ENCODE measurements at places on chromosomes 2 and 18.

DNA sequence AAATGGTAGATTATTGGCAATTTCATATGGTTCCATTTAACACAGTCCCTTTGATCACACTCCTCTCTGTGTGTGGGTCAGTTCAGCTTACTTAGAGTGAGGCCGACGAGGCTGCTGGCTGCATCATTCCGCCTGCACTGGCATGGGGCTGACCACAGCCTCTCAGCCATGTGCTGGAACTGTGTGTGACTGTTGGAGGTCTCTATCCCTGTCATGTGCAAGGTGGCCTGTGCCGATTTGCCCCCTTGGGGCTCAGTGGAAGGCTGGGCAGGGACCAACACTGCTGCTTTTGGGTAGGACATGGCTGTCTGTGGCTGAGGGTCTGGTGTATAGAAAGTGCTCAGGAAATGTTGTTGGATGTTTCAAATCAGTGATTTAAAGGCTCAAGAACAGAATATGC, 454.0 kb upstream of the HS6ST1 start:
- DNase-seq: no peak

GRCh38 chr2:102185347-102185746, 1.5 kb upstream of the IL1RL2 start:
- no peak for DNase-seq

GRCh38 chr2:166373105-166373504, 2.6 kb downstream of the SCN9A start:
- DNase-seq: no peak

GRCh38 chr18:37836071-37836970, 270.7 kb upstream of the CELF4 start:
- no peak for DNase-seq

- DNase-seq: no peak
Measured at GRCh38 chr2:23387845-23388244, 2.9 kb downstream of the KLHL29 start.

DNA sequence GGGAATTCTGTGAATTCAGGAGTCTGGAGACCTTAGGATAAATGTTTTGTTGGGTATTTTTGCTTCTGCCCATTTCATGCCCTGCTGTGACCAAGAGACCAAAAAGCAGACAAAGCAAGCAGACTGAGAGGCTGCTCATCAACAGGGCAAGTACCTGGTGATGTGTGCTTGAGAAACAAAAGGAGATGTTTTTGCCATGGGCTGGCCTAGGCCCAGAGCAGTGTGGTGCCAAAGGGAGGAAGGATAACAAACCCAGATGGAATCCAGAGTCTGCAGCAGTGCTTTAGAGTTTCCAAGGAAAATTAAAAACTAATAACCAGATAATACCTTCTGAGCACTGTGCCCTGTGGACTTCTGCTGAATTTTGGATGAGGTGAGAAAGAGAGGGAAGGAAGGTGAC, 538.4 kb downstream of the STK39 start:
- no peak for DNase-seq

GRCh38 chr18:24736662-24737330, 276.4 kb downstream of the HRH4 start:
- DNase-seq: no peak

GRCh38 chr2:38436227-38436664, 59.2 kb upstream of the ATL2 start:
- no peak for DNase-seq

- no peak for DNase-seq
Measured at GRCh38 chr2:24682304-24682703, 110.9 kb downstream of the PTRHD1 start.

DNA sequence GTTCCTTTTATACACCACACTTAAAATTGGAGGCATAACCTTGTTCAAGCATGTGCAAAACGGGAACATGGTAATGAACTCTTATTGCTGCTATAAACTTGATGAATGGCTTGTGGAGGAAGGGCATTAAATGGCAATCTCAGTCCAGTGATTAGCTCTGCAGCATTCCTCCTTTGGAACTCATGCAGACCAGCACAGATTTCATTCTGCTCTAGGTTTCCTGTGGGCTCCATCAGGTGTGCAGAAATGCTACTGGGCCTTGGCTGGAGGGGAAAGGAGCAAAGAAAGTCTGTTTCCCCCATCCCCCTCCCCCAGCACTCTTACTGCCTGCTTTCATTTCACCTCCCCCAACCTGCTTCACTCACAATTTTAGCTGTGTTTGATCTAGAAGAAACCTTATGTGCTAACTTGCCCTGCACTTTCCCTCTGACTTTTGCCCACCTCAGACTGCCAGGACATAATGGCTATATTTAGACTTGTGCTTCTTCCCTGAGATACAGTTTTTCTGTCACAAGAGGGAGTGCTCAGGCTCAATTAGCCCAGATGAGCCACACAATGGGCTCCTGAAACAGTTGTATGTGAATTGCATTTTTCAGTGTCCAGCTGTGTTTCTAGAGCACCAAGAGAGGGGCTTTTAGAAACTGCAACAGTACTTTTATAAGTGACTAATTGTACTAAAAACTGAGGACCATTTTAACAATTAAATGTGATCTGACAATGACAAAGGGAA, 109.8 kb downstream of the FSHR start:
- no peak for DNase-seq

DNA sequence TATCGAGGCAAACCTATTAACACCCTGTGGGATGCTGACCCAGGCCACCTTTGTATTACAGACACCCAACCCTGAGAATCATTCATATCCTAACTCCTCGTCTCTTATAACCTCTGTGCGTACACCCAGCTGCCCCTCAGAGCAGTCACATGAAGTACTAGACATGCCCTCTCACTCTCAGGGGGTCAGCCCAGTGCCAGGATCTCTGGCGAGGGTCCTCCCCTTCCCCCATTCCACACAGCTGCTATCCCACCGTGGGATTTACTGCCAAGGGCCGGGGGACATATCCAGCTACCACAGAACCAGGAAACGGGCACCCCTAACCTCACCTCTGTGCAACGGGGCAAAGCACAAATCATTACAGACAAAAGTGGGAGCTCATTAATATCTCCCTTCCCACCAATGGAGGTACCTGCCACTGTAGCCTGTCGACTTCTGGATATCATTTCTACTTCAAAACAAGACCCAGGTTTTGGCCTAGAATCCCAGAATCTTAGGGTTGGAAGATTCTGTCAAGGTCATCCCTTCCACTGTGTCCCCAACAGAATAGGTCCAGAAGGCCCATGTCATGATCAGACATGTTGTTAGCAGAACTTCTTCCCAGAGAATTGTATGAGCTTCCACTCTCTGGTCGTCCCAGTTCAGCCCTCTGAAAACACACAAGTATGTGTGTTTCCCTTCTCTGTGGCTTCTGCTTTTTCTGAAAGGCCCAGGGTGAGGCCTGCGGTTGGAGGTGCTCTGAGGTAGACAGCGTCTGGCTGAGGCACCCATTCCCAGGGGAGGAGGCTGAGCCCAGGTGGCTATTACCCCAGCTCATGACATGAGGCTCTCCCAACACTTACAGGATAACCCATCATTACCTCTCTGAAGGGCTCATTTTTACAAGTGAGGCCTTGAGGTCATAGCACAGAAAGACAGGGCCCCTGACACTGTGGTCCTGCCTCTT, 1.7 kb downstream of the TMBIM1 start:
- no peak for DNase-seq

DNA sequence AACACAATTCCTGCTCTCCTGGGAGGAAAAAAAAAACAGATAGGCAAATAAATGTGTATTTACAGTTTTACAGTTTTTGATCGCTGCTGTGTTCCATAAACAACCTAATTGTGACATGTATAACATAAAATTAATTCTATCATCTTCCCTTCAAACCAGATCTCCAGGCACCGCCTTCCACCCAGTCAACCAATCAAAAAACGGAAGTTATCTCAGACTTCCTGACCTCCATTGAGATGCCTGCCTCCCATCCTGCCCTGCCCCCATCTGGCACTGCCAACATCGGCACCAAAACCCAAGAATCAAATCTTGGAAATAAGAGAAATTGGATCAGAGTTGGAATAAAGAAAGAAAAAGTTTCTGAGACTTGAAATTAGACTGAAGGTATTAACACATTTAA, 3.1 kb upstream of the RIOK3 start:
- DNase-seq: no peak

- no peak for DNase-seq
Measured at GRCh38 chr2:75054296-75054695, 95.9 kb downstream of the POLE4 start.

DNA sequence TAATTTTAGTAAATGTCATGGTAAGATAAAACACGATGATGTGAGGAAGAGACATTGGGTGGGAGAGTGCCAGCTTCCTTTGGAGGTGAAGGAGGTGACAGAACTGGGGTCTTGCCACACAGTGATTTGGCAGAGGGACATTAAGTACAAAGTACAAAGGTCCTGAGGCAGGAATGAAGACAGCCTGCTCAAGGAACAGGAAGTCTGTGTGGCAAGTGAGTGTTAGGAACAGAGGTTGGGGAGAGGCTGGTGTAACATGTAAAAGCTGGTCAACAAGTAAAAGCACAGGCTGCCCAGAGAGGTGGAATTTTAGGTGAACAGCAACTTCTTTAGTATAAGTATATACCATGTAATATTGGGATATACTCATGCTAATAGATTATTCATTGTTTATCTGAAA, 73.1 kb downstream of the INPP5D start:
- DNase-seq: no peak

GRCh38 chr2:218286570-218287459, 5.5 kb downstream of the TMBIM1 start:
- DNase-seq: peak; percentile 71

DNA sequence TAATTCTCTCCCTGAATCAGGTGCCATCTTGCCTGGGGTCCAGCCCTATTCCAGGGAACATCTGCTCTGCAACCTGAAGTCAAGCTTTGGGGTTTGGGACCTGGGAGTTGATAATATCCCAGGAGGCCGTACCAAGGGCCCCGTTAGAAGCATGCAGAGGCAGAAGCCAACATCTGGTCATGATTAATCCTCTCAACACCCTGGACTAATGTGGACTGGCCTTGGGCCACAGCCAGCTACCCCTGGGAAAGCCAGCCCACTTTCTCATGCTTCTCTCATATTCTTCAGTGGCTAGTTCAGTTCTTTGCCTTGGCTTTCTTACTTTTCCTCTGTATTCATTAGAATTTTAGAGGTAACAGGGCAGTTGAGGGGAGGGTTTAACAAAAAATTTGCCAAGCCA, 515.6 kb upstream of the NRP2 start:
- DNase-seq: no peak

- DNase-seq: no peak
Measured at GRCh38 chr18:29248805-29249204, 1071.9 kb upstream of the CDH2 start.

DNA sequence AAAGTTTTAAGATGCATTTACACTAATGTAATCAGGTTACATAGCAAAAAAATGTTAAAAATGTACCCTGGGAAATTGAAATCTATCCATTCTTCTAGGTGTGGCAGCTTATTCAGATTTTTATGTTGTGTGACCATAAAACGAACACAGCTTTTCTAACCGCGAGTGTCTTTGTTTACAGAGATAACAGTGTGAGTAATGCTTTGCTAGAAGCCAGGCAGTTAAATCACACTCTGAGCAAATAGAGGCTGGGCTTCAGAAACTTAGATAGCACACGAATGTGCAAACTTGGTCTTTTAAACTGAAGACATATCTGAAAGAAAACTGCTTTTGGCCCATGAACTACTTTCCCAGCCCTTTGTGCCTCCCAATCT, 116.1 kb downstream of the SPTBN1 start:
- DNase-seq: no peak

DNA sequence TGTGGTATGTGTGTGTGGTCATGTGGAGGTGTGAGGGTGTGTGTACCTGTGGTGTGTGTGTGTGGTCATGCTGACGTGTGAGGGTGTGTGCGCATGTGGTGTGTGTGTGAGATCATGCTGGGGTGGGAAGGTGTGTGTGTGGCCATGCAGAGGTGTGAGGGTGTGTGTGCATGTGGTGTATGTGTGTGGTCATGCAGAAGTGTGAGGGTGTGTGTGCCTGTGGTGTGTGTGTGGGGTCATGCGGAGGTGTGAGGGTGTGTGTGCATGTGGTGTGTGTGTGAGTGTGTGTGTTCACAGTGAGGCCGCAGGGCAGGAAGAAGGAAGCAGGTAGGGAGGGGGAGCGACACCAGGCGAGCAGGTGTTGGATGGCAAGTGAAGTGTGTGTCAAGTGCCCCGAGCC, 259.0 kb downstream of the LOXHD1 start:
- DNase-seq: no peak

DNA sequence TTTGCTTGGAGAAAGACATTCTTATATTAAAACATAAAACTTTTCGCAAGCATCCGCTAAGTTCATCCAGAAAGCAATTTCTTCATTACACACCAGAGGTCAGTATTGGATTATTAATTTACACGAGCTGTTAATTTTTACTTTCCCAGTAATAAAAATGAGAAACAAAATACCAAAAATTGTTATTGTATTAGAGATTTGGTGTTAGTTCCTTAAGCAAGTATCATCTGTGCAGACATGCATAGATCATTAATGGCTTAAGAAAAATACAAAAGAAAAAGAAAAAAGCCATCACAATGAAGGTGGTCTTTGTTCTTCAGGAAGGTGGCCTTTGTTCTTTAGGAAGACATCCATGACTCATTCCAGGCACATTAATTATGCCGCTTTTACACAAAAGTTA, 53.6 kb upstream of the HNMT start:
- DNase-seq: no peak

DNA sequence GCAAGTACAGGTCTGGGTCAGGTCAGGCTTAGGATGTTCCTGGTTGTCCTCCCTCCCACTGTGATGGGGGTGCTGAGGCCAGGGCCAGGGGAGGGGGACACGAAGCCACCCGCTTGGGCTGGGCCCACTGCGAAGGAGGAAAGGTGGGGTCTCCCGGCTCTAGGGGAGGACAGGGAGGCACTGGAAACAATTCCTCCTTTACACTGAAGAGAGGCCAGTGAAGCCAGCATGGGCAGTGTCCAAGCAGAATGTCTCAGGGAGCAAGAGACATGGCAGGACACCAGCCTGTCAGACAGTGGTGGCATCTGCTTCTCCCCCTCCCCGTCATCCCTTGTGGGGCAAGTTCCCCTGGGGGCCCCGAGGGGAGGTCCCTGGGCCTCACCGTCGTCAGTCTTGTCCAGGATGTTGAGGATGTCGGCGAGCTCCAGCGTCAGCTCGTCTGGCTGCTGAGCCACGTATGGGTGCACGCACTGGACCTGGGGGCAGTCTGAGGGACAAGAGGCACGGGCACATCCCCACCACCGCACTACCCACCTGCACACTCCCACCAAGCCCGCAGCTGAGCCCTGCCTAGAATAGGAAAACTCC, 10.8 kb downstream of the SNORC start:
- no peak for DNase-seq

GRCh38 chr18:6885992-6886796, 156.7 kb downstream of the ARHGAP28 start:
- no peak for DNase-seq

Measured in nucleus accumbens (tissue), 56 donors.